ENCODE measurements at places on chromosomes 1 and 21. TPM values are rescaled to one million over a fixed set of nuclear protein-coding genes. Genes with fewer than 3 reads are reported as not detected.

ARHGAP30 gene
- total RNA-seq, result 2.6 TPM

SPRR1B gene
- total RNA-seq, result not detected

LYPD8 gene
- not detected for total RNA-seq

KRTAP13-2 gene
- total RNA-seq, result not detected

CD52 gene
- total RNA-seq, result 7.8 TPM

ZMYM1 gene
- total RNA-seq, result 29.2 TPM

NPHS2 gene
- not detected for total RNA-seq

ITLN2 gene
- not detected for total RNA-seq

FAM110D gene
- 3.2 TPM for total RNA-seq

- no peaks in the 10 kb centered on the region for H3K4me1 ChIP-seq
- no peak overlapping the region for H3K27ac ChIP-seq
- H3K27me3 ChIP-seq, result no peaks in the 10 kb centered on the region
- no peak for DNase-seq
Measured at GRCh38 chr1:10525208-10525607, 50.5 kb downstream of the PEX14 start.

GRCh38 chr1:211472724-211473123 is 19.2 kb downstream of the RD3 start:
- no peaks in the 10 kb centered on the region for H3K36me3 ChIP-seq
- H3K4me3 ChIP-seq, result no peak overlapping the region
- no peak overlapping the region for H3K27ac ChIP-seq
- H3K4me1 ChIP-seq, result no peaks in the 10 kb centered on the region
- no peak for DNase-seq
- H3K27me3 ChIP-seq, result no peaks in the 10 kb centered on the region

DNA sequence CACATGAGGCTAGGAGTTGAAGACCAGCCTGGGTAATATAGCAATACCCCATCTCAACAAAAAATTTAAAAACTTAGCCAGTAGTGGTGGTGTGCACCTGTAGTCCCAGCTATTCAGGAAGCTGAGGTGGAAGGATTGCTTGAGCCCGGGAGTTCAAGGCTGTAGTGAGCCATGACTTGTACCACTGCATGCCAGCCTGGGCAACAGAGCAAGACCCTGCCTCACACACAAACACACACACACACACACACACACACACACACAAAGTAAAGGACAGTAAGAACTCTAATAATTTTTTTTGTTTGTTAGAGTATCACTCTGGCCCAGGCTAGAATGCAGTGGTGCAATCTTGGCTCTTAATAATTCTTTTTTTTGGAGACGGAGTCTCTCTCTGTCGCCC is 138.0 kb upstream of the SOD1 start:
- no peaks in the 10 kb centered on the region for H3K27me3 ChIP-seq
- no peak for DNase-seq
- no peak overlapping the region for H3K4me3 ChIP-seq
- no peak overlapping the region for H3K27ac ChIP-seq
- no peaks in the 10 kb centered on the region for H3K36me3 ChIP-seq
- H3K4me1 ChIP-seq, result no peaks in the 10 kb centered on the region

DNA sequence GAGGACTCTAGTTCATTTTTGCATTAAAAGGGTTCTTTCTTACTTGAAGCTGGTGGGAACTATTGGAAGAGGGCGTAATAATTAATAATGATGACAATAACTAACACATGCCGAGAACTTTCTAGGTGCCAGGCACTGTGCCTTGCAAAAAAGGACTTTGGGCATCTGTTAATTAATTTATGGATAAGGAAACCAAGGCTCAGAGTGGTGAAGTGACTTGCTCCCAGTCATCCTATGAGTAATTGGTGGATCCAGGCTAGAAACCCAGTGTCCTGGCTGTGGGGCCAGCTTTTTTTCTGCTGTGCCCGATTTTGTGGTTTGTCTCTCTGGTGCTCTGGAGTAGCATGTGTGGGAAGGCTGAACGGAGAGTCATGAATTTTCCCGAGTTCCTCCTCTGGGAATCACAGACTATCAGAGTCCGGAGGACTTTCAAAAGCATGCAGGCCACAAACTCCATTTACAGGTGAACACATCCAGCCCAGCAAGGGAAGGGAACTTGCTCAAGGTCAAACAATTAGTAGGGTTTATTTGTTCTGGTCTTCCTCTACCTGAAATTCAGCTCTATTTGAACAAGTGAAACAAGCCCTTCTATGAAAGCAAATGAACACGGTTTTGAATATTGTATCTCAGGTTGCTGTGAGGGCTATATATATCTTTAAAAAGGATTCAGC is 23.4 kb downstream of the ROR1 start:
- no peaks in the 10 kb centered on the region for H3K27me3 ChIP-seq
- H3K27ac ChIP-seq, result no peak overlapping the region
- DNase-seq, result no peak

GRCh38 chr21:41707231-41707959 is 59.5 kb downstream of the RIPK4 start:
- H3K36me3 ChIP-seq, result no peaks in the 10 kb centered on the region
- no peak overlapping the region for H3K27ac ChIP-seq
- DNase-seq, result no peak
- no peaks in the 10 kb centered on the region for H3K4me1 ChIP-seq

DNA sequence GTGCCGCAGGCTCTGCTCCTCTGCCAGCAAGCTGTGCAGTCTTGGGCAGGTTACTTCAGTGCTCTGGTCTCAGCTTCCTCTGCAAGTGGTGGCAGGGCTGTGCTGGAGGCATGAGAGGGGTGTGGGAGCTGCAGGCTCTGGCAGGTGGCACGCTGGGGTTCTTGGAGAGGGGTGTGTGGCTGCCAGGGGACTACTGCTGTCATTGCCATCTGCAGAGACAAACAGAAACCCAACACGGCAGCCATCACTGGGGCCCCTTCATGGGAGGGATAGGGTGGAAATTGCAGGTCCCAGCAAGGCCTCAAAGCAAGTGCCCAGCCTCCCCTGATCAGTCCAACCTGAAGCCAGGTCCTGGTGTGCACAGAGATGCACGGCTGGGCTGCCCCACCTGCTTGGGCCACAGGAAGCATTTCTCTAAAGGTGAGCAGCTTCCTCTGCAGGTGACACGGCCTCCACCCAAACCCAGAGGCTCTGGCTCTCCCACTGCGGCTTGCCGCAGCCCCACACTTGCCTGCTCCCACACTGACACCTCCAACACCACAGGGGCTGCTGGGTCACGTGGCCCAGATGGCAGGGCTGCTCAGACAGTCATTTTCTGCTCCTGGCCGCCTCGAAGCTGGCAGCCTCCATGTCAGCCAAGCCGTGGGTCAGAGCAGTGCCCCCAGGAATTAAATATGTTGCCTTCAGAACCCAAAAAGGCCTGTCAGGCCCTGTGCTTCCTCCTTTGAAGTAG is 4.1 kb upstream of the COL6A2 start:
- H3K4me1 ChIP-seq, result peaks cover 6% of the 10 kb centered on the region
- H3K27ac ChIP-seq, result peak overlapping the region; percentile 99
- H3K36me3 ChIP-seq, result no peaks in the 10 kb centered on the region
- H3K27me3 ChIP-seq, result no peaks in the 10 kb centered on the region
- DNase-seq, result no peak

GRCh38 chr1:163842571-163842970 is 520.8 kb downstream of the NUF2 start:
- H3K27me3 ChIP-seq, result no peaks in the 10 kb centered on the region
- no peaks in the 10 kb centered on the region for H3K4me1 ChIP-seq
- H3K36me3 ChIP-seq, result no peaks in the 10 kb centered on the region
- no peak overlapping the region for H3K4me3 ChIP-seq
- peak overlapping the region; percentile 27 for H3K27ac ChIP-seq

DNA sequence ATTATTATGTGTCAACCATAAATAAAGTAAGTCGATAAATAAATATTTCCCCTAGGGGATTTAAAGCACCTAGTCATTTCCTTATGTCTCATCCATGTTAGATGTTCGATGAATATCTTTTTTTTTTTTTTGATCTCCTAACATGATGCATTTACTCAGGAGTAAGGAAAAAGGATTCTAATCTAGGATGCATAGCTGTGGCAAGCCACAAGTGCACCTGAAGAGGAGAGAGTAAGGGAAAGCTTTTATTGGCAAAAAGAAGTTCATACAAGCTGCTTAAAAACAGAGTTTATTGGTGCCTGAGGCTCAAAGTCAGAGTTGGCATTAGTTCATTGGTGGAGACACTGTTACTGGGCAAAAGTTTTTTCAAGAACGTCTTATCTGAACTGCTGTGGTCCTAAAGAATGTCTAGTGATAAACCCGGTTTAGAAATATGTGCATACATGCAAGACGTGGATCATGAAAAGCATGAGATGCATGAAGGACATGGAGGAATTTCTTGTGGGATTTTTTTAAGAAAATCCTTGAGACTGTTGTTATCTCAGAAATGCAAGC is 51.7 kb downstream of the SWT1 start:
- no peaks in the 10 kb centered on the region for H3K36me3 ChIP-seq
- no peaks in the 10 kb centered on the region for H3K4me1 ChIP-seq
- no peak overlapping the region for H3K27ac ChIP-seq
- no peaks in the 10 kb centered on the region for H3K27me3 ChIP-seq

DNA sequence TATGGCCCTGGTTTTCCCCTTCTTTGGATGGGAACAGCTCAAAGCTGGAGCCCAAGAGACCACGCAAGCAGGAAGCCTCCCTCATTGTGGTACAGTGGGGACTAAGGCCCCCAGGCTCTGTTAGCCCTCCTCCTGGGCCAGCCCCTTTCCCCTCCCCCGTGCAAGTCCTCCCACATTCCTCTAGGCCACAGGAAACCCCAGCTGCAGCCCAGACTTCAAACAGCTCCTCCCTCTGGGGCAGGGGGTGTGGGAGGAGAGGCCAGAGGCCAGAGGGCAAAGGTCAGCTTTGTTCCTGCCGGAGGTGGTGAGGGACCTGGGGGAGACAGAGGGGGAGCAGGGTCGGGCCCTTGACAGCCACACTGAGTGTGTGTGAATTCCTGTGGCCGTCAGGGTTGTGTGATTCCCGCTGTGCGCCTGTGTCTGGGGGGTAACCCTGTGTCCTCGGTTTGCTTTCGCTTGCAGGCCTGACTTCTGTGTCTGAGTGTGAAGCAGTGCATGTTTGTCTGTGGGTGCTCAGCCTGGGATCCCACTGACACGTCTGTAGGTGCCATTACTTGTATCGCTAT is 3.4 kb upstream of the AHDC1 start:
- H3K4me3 ChIP-seq, result no peak overlapping the region
- no peaks in the 10 kb centered on the region for H3K36me3 ChIP-seq
- H3K4me1 ChIP-seq, result no peaks in the 10 kb centered on the region
- no peak for DNase-seq
- H3K27me3 ChIP-seq, result no peaks in the 10 kb centered on the region

- no peak for DNase-seq
- H3K27me3 ChIP-seq, result no peaks in the 10 kb centered on the region
- no peak overlapping the region for H3K4me3 ChIP-seq
Measured at GRCh38 chr1:24507405-24507804, 4.8 kb downstream of the RCAN3 start.

DNA sequence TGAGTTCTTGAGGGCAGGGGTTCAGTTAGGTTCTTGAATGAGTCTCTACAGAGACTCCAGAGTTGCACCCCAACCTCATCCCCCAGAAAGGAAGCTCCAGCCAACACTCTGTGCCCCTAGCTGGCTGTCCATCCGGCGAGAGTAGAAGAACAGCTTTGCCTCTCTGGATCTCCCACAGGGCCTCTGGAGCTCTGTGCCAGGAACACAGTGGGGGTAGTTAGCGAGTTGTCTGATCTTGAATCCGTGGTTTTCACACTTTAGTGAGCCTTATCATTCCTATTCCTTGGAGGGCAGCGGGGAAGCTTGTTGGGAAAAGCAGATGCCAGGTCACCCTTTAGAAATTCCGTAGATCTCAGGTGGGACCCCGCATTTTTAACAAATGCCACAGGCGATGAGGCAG is 45.0 kb downstream of the STUM start:
- no peak overlapping the region for H3K27ac ChIP-seq
- no peaks in the 10 kb centered on the region for H3K36me3 ChIP-seq
- no peaks in the 10 kb centered on the region for H3K27me3 ChIP-seq
- no peaks in the 10 kb centered on the region for H3K4me1 ChIP-seq
- H3K4me3 ChIP-seq, result no peak overlapping the region

DNA sequence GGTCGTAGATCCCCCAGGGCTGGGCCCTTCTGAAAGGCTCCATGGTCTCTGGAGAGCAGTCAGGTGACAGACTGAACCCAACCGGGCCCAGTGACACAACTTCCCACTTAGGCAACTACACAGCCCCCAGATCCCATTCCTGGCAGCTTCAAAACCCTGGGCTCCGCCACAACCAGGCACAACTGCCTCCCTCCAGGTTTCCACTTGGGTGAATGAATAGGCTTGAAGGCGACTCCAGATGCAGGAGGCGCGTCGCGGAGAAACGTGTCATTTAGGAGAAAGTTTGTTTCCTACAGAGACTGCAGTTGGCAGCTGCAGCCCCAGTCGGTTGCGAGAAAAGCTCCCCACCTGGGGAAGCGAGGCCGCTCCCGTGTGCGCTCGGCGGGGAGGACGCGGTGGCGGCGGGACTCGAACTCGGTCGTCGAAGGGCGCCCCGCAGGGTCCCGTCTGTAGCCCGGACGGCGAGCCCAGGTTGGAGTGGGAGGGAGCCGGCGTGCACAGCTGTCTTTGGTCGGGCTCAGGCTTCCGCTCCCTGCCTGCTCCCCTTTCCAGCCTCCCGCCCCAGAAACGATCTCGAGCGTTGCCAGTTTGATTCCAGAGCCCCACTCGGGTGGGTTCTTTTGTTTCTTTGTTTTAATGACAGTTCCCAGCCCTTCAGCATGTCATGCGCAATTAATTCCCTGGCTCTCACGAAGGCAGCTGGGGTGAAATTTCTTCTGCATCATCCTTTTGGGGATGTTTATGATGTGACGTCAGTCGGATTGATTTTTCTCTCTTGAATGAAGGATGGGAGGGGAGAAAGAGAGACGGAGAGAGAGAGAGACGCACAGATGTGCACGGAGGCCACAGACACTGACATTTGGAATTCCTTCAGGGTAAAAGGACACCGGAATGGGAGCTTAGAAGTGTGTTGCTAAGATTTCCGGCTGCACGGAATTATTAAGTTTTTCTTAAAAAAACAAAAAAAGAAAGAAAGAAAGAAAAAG is 862 bp upstream of the SGIP1 start:
- H3K27me3 ChIP-seq, result no peaks in the 10 kb centered on the region
- H3K4me1 ChIP-seq, result no peaks in the 10 kb centered on the region
- no peaks in the 10 kb centered on the region for H3K36me3 ChIP-seq

- DNase-seq, result no peak
- no peaks in the 10 kb centered on the region for H3K36me3 ChIP-seq
- no peak overlapping the region for H3K27ac ChIP-seq
- H3K4me3 ChIP-seq, result no peak overlapping the region
- no peaks in the 10 kb centered on the region for H3K27me3 ChIP-seq
Measured at GRCh38 chr21:42162831-42163510, 56.0 kb upstream of the ABCG1 start.

- H3K27me3 ChIP-seq, result no peaks in the 10 kb centered on the region
- no peak for DNase-seq
- no peaks in the 10 kb centered on the region for H3K36me3 ChIP-seq
- H3K4me3 ChIP-seq, result no peak overlapping the region
Measured at GRCh38 chr1:101706366-101706765, 290.4 kb downstream of the OLFM3 start.

DNA sequence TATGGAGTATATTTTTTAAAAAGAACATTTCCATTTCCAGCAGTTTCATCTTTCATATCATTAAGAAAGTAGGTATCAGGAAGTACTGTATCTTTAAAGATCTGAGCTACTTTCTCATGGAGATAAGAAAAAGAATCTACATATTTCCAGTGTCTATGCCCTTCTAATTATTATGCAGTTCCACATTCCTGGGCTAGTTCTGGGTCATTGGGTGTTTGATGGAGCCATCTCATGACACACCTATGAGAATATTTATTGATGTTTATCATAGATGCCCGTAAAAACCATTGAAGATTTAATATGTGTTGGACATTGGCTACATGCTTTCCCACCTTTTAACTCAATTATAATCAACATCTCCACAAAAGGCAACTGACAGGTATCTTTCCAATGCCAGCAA is 21.0 kb downstream of the LCE4A start:
- no peaks in the 10 kb centered on the region for H3K27me3 ChIP-seq
- no peak overlapping the region for H3K27ac ChIP-seq
- no peaks in the 10 kb centered on the region for H3K36me3 ChIP-seq
- H3K4me1 ChIP-seq, result no peaks in the 10 kb centered on the region

All from uterus (tissue), 4 donors.